ENCODE measurements at places on chromosomes 12 and 14. TPM values are rescaled to one million over a fixed set of nuclear protein-coding genes. Genes with fewer than 3 reads are reported as not detected.
A peak's percentile ranks its signal among the peaks of the same experiment; 100 is the strongest.

DNA sequence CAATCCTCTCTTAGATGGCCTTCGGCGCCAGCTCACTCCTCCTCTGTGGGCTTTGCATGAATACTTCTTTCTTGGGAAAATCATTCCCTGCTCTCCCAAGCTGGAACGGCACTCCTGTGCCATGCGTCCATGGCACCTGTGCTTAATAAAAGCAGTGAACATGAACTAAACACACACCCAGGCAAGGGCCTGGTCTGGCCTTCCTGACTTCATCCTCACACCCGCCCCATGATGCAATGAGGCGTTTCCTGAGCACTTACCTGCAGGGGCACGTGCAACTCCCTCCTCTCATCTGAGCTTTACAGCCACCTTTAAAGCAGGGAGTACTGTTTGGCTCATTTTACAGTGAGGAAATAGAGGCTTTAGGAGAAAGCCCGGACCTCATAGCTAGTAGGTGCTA, 219.8 kb downstream of the SLC41A2 start:
- no peak for DNase-seq

The NELL2 gene
- not detected for total RNA-seq

The COCH gene
- total RNA-seq: 0.88 TPM

- DNase-seq: no peak
These were observed 799 bp downstream of the THTPA start for GRCh38 chr14:23556700-23557440.

GRCh38 chr12:62466018-62466593, 520 bp upstream of the MON2 start:
- no peak for DNase-seq

- no peak for DNase-seq
These were observed 40.6 kb downstream of the SPRING1 start for GRCh38 chr12:116697305-116697704.

DNA sequence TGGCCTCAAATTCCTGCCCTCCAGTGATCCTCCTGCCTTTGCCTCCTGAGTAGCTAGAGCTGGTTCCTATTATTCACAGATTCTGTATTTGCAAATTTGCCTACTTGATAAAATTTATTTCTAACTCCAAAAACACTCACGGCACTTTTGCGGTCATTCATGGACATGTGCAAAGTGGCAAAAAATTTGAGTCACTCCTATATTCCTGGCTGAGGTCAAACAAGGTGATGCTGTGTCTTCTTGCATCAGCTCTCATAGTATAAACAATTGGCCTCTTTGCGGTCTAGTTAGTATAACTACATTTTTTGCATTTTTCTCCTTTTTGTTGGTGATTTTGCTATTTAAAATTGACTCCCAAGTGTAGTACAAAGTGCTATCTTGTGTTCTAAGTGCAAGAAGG, 24.7 kb downstream of the ATF1 start:
- no peak for DNase-seq

The NKX2-1 gene
- not detected for total RNA-seq

DNA sequence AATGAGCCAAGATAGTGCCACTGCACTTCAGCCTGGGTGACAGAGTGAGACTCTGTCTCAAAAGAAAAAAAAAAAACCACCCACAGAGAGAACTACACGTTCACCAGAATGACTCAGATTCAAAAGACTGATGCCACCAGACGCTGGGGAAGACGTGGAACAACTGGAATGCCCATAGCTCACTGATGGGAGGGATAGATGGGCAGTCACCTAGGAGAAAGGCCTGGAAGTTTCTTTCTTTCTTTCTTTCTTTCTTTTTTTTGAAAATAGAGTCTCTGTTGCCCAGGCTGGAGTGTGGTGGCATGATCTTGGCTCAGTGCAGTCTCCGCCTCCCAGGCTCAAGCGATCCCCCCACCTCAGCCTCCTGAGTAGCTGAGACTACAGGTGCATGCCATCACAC, 10.0 kb upstream of the KLC1 start:
- no peak for DNase-seq

The MEG3 gene
- total RNA-seq: 25.2 TPM

- DNase-seq: no peak
These were observed 1.9 kb downstream of the SLC6A15 start for GRCh38 chr12:84910549-84911241.

- DNase-seq: peak; percentile 69
These were observed 98.6 kb downstream of the PELI2 start for GRCh38 chr14:56216626-56217379.

- DNase-seq: no peak
These were observed 40.0 kb upstream of the PNMA1 start for GRCh38 chr14:73753887-73754795.

DNA sequence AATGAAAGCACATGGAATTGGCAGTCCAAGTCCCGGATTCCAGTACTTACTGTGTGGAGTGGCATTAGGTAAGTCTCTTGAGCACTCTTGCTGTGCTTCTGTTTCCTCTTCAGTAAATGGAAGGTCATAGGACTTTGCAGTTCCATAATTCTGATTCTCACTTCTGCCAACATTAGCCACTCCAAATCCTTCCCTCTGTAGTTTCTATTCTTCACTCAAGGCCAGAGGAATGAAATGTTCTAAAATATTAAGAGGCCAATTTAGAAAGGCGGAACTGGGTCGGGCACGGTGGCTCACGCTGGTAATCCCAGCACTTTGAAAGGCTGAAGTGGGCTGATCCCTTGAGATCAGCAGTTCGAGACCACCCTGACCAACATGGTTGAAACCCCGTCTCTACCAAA, 19.8 kb upstream of the SLC5A8 start:
- no peak for DNase-seq

- no peak for DNase-seq
These were observed 40.1 kb upstream of the DCN start for GRCh38 chr12:91222746-91223145.

DNA sequence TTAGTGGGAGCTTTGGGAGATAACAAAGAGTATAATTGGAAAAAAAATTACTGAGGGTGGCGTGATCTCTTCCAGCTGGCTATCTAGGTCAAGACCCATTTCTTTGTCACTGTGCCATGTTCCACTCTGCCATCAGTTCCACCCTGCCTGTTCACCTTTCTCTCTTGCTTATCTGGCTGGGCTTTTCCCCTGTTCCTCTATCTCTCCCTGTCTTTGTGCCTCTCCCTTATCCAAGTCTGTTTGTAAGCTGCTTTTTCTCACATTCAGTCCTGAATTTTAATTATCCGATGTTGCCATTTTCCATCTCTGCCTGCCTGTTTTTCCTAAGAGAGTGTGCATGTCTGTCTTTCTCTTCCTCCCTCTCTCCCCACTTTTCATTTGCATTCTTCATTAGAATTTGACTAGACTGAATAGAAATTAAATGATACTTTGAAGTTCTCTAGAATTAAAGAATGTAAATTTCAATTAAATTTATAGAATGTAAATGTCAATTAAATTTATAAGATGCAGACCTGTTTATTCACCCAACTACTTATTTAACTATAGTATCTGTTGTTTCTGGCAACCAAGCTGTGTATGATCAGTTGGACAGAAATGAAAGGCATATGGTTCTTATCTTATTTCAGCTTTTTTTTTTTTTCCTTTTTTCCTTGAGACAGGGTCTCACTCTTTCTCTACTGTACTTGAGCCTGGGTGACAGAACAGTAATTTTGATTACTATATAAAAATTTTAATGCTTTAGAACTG, 40.9 kb upstream of the A2ML1 start:
- DNase-seq: no peak

GRCh38 chr12:19447386-19447785, 8.1 kb downstream of the AEBP2 start:
- no peak for DNase-seq

DNA sequence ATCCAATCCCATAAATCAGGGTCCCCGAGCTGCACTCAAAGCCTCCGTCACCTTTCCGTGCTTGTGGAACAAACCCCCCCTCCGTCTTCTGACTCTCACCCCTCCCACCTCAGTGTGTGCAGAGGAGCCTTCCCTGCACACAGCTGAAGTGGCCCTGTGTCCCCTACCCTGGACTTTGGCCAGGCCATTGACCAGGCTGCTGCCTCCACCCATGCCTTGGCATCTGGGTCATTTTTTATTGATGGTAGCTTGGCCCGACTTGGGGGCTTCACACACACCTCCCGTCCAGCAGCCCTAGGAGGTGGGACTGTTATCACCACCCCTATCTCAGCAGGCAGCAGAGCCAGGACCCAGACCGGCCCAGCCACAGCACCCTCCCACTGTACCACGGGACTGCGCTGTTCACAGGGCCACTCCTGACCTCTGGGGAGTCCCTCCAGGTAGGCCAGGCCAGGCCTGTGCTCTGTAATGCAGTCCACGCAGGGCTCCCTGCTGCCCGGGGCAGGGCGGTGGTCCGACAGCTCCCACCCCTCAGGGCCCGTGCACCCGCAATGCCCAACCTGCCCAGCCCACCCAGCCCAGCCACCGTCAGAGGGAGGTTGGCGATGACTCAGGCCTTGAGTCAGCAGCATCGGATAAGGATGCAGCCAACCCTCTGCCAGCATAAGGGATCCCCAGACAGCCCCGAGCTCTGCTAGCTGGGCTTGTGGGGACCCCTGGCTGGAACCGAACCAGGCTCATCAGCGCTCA, 9.2 kb upstream of the INF2 start:
- peak; percentile 46 for DNase-seq

DNA sequence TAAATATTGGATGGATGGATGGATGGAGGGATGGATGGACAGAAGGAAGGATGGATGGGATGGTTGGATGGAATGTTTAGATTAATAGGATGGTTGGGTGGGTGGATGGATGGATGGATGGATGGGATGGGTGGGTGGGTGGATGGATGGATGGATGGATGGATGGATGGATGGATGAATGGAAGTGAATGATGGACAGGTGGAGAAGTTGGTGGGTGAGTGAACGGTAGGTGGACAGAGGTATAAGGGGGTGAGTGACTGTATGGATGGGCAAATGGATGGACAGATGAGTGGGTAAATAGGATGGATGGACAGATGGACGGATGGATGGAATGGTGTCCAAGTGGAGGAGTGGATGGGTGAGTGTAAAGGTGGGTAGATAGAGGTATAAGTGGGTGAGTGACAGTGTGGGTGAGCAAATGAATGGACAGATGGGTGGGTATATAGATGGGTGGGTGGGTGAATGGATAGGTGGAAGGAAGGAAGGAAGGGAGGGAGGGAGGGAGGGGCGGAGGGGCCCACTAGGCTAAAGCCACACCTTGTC, 41.9 kb downstream of the HRK start:
- DNase-seq: no peak

GRCh38 chr12:54701940-54702592, 53.9 kb upstream of the DCD start:
- DNase-seq: no peak

The DTX1 gene
- 2.4 TPM for total RNA-seq

DNA sequence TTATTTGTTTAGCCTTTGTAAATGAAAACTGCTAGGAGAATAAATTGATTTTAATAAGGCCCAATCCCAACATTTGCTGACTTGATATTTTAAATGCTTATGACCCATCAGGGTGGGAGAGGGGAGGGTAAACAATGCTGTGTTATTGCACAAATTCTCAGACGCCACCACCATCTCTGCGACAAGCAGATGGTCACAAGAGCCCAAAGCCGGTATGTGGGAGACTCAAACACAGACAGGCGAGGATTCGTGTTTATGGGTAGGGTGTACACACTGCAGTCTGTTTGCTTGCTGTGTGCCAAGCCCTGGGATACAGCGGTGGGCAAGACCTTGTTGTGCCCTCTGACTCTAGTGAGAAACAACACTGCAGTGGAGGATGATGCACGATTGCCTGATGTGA, 39.2 kb upstream of the PWP1 start:
- DNase-seq: no peak
